ENCODE measurements at places on chromosomes 7 and 10.

GRCh38 chr10:114057855-114058254 lies 14.2 kb downstream of the ADRB1 start:
- DNase-seq, result peak; percentile 35

- no peak for DNase-seq
Measured at GRCh38 chr7:88002617-88003016, 68.6 kb downstream of the ADAM22 start.

DNA sequence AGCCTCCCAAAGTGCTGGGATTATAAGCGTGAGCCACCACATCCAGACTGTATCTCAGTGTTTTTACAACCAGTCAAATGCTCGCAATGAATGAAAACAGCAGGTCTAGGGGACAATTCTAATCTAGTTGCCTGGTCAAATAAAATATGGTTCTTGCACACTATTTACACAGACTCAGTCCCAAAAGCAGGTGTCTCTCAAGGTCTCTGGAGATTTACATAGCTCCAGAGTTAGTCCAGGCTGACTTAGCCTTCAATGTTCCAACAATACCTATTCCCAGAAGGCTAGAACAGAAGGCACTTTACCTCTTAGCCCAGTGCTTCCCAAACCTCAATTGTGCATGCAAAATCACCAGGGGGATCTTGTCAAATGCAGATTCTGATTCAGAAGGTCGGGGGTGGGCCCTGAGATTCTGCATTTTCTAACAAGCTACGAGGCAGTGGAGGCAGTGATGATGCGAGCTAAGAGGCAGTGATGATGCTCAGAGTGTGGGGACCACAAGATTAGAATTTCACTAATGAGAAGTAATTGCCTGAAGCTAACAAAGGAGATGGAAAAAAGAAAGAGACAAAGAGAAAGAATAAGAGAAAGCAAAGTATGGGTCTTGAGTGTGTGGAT lies 6.4 kb downstream of the KIAA1549 start:
- DNase-seq, result no peak

DNA sequence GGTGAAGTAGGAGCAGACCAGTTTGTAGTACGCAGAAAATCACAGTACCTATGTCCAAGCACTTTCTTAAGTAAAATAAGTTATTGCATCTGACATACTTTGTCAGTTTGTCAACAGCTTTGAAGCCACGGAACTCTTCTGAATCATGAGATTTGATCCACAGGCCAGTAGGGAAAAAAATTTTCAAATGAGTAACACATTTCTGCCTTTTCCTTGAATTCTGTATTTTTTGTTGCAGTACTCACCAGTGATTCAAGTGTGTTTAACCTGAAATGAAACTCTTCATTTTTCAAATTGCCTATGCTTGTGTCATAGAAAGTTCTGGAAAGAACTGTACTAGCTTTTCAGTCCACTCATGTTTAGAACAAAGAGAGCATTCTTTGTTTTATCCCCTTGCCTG lies 337.7 kb downstream of the GATA3 start:
- no peak for DNase-seq

GRCh38 chr7:27168265-27168947 lies 3.1 kb upstream of the HOXA9 start:
- peak; percentile 93 for DNase-seq

DNA sequence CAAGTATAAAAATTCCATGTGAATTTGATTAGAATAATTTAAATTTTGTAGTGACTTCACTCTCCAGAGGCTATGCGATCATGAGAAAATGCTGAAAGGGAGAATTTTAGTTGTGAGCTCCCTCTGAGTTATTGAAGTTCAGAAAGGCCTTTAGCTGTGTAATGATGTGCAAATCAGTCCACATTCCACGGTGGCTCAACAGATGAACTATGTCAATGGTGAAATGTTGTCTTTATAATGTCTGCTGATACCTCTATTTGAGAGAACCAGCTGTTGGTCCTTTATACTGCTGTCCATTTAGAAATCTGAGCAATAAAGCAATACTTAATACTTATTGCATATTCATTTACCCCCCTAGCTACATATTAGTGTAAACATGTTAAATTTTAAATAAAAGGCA lies 7.1 kb upstream of the ITGB8 start:
- DNase-seq, result no peak

DNA sequence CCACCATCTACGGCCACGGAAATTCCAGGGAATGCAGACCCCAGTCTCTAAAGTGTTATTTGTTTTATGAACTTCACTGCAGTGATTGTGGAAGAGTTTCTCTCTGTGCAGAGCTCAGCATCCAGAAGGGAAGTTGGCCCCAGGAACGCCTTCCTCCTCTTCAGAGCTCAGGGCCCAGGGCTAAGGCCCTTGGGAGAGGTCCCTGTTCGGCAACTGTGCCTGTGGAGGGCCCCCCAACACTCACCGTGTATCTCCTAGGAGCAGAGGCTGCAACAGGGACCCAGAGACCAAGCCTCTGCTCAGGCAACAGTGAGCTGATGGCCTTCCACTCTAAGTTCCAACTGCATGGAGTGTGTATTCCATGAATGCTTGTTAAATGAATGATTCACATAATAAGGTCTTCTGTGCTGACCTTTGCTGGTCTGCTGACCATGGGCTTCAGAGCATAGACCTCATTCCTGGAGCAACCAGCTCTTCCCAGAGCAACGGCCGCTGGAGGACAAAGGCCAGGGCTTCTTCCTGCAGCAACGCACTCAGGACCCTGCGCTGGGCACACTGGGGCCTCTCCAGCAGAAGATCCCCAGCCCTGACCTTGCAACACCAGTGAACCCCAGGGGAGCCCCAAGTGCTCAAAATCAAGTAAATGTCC lies 7.7 kb downstream of the DIP2C start:
- no peak for DNase-seq

- peak; percentile 74 for DNase-seq
Measured at GRCh38 chr7:56062382-56062781, 1.7 kb upstream of the SUMF2 start.
